ENCODE measurements at places on chromosomes 2 and 18. TPM values are rescaled to one million over a fixed set of nuclear protein-coding genes. Genes with fewer than 3 reads are reported as not detected.

The CAPN10 gene
- total RNA-seq: 19.5 TPM

The ADAM23 gene
- 11.1 TPM for total RNA-seq

The SCYGR4 gene
- total RNA-seq: not detected

The GPR155 gene
- 1.7 TPM for total RNA-seq

The IL1RN gene
- 0.16 TPM for total RNA-seq

The RNF181 gene
- total RNA-seq: 283 TPM

The LIMS1 gene
- total RNA-seq: 53.1 TPM

The FEV gene
- not detected for total RNA-seq

The G6PC2 gene
- total RNA-seq: not detected

The IL18R1 gene
- total RNA-seq: 1.0 TPM

The C2orf15 gene
- total RNA-seq: not detected

The TMEM87B gene
- 18.4 TPM for total RNA-seq

The ABCG5 gene
- total RNA-seq: not detected

The TANC1 gene
- total RNA-seq: 14.7 TPM

The ANKRD23 gene
- total RNA-seq: 0.95 TPM

The CAMKMT gene
- total RNA-seq: 8.2 TPM

The ERICH2 gene
- total RNA-seq: 1.2 TPM

The TPRKB gene
- 19.1 TPM for total RNA-seq

The PIEZO2 gene
- 1.3 TPM for total RNA-seq

The GAREM1 gene
- 3.3 TPM for total RNA-seq

The PCBP1 gene
- total RNA-seq: 23.1 TPM

The ST8SIA5 gene
- total RNA-seq: not detected

The IAH1 gene
- 57.4 TPM for total RNA-seq

The NEU2 gene
- not detected for total RNA-seq

The LRATD1 gene
- total RNA-seq: not detected

The ZAP70 gene
- 0.16 TPM for total RNA-seq

The TDRD15 gene
- total RNA-seq: not detected

Data from bronchial smooth muscle cell (primary cell).